ENCODE measurements at places on chromosomes 6 and 20. TPM values are rescaled to one million over a fixed set of nuclear protein-coding genes. Genes with fewer than 3 reads are reported as not detected.

The ZSCAN16 gene
- total RNA-seq, result 13.4 TPM

The RSPO3 gene
- not detected for total RNA-seq

DNA sequence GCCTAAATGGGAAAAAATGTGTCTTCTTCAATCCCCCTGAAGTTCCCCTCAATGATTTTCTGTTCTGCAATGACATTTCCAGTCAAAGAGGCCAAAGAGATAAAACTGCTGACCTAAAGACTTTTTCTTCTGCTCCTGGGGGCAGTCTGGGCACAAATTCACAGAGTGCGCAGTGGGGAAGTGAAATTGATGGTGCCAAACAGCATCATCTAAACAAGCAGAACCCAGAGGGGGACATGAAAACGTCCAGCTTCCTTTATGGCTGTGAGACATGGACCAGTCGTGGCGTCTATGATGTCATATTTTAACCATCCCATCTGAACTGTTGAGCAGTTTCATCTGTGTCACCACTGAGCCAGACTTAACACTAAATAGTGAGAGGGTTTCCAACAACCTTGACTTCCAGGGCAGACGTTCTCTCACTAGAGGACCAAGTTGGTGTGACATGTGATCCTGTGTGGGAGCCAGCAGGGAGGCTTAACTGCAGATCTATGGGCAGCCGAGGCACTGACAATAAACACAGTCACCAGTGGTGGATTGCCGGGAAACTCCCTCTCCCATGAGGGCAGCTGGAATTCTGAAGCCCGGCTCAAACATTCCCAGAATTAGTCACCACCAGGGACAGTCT is 12.4 kb downstream of the SCML4 start:
- DNase-seq, result no peak

The DAAM2 gene
- total RNA-seq, result not detected

The RSPH4A gene
- total RNA-seq, result 0.39 TPM

- DNase-seq, result no peak
Observed at GRCh38 chr6:37893257-37893656, 73.7 kb downstream of the ZFAND3 start.

GRCh38 chr20:25750765-25751696 is 54.4 kb upstream of the ZNF337 start:
- DNase-seq, result peak; percentile 44

- DNase-seq, result no peak
Observed at GRCh38 chr6:105869835-105870440, 216.2 kb upstream of the PRDM1 start.

The CAP2 gene
- total RNA-seq, result not detected
